ENCODE measurements at places on chromosomes 13 and 19. TPM values are rescaled to one million over a fixed set of nuclear protein-coding genes. Genes with fewer than 3 reads are reported as not detected.

DKKL1 gene
- total RNA-seq, result not detected

KCNK6 gene
- total RNA-seq, result 12.9 TPM

DNA sequence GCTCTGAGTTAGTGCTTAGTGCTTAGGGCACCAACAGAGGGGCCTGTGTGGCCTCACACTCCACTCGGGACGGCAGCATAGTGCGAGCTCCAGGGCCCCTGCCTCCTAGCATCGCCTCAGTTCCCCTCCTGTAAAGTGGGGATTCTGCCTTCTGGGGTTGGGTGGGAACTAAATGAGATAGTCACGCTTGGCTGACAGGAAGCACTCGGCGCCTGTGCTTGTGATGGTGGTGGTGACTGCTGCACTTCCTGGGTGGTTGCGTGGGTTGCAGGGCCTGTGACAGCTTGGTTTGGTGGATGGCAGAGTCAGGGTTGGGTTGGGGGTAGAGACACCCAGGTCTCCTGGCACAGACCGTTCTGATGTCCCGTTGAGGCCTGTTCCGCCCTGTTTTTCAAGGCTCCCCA is 7.7 kb downstream of the PLEKHF1 start:
- peak; percentile 77 for DNase-seq

DNA sequence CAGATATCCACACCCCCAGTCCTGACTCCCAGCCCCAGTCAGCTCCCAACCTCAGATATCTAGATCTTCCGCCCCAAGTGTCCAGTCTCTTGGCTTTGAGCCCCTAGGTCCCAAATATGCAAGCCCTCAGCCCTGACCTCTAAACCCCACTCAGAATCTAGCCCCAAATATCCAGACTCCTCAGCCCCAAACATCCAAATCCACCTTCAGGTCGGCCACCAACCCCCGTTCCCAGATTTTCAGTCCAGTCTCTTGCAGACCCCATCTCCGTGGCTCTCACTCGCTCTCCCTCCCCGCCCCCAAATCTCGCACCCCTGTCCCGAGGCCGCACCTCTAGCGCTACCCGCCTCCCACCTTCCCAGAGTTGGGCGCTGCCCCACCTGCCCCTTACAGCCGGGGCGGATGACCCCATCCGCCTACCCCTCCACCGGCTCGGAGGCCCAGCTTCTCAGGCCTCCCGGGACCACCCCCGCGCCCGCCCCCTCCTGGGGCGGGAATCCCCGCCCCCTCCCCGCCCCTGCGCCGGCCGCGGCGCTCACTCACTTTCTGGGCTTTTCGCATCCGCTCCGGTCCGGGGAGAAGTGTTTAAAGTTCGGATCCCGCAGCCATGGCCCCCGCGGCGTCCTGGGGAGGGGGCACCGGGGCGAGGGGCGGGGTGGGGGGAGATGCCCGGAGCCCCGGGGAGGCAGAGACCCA is 604 bp downstream of the ERFL start:
- DNase-seq, result no peak

GRCh38 chr13:82681535-82681934 is 1200.7 kb downstream of the SLITRK1 start:
- DNase-seq, result no peak

GRCh38 chr13:53004573-53004972 is 24.0 kb upstream of the OLFM4 start:
- no peak for DNase-seq

GRCh38 chr13:43124490-43124889 is 101.1 kb downstream of the DNAJC15 start:
- DNase-seq, result no peak

Data from activated naive CD8-positive, alpha-beta T cell treated with anti-CD3 and anti-CD28 coated beads, Interleukin-2, amount 10 ng/mL, durations not matched to agents 7 days and 5 days (primary cell).